ENCODE measurements at places on chromosomes 1 and 21.

DNA sequence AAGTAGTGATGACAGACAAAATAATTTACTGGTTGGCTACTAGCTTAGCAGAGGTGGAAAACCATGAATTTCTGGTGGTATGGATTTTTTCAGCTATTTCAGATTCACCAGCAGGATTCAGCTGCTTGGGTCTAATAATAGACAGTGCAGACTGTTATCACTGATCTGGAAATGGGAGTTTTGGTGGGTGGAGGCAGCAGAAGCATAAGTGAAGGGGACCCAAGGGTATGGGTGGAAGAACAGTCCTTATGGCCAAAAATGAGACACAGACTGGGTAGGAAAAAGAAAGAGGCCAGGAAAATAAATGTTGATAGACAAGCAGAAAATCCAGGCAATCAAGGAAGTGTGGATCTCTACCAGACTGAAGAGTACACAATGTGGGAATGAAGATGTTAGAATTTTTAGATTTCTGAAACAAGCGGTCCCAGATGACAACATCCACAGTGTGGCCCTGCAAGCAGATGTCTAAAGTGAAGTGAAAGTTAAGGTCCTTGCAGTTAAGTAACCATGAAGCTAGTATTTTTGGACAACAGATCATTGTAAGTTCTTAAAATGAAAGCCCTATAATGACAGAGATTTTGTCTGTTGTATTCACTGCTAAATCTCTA is 24.7 kb downstream of the LYST start:
- DNase-seq: no peak

- no peak for DNase-seq
Observed at GRCh38 chr1:12384836-12385456, 155.1 kb downstream of the VPS13D start.

- peak; percentile 24 for DNase-seq
Observed at GRCh38 chr21:32414579-32415358, 2.3 kb downstream of the EVA1C start.

DNA sequence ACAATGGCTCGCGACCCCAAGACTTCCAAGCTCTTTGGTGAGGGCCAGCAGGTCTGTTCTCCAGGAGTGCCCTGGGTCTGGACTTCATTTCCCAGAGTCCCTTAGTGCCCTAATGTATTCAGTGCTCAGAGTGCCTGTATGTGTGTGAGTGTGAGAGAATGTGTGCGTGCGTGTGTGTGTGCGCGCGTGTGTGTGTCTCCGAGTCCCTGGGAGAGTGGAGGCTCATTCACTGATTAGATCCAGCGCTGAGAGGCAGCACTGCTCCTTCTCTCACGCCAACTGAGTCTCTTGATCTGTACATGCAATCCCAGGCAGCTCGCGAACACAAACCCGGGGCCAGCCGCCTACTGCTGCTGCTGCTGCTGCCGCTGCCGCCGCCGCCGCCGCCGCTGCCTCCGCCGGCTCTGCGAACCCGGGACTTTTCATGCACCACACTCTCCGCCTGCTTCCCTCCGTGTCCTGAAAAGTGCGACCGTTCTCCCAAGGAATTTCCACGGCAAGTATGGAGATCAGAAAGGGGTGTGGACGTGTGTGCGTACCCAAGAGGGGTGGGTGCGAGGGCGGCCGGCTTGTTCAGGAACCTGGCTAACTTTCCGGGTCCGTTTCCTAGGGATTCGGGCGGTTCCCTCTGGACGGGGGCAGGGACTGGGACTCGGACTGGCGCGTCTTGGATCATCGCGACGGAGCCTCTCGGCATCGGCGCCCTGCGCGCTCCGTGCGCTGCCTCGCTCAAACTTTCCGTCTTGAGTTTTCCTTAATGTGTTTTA is at the start of gene RNF220:
Gene RNF220, plus strand, starts transcription at position 225 of the 767 bp plus-strand sequence.
- peak; percentile 22 for DNase-seq

DNA sequence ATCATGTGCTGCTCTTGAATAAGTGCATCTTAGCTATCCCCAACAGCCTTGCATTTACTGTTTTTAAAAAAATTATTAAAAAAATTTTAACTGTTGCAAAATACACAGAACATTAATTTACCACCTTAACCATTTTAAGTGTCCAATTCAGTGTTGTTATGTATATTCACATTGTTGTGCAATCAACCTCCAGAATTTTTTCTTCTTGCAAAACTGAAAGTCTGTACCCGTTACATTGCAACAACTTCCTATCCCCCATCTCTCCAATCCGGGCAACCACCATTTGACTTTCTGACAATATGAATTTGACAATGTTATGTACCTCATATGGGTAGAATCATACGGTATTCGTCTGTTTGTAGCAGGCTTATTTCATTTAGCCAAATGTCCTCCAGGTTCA is 83.1 kb downstream of the FMN2 start:
- DNase-seq: no peak

- DNase-seq: no peak
Observed at GRCh38 chr1:178539291-178539690, 26.4 kb downstream of the TEX35 start.

DNA sequence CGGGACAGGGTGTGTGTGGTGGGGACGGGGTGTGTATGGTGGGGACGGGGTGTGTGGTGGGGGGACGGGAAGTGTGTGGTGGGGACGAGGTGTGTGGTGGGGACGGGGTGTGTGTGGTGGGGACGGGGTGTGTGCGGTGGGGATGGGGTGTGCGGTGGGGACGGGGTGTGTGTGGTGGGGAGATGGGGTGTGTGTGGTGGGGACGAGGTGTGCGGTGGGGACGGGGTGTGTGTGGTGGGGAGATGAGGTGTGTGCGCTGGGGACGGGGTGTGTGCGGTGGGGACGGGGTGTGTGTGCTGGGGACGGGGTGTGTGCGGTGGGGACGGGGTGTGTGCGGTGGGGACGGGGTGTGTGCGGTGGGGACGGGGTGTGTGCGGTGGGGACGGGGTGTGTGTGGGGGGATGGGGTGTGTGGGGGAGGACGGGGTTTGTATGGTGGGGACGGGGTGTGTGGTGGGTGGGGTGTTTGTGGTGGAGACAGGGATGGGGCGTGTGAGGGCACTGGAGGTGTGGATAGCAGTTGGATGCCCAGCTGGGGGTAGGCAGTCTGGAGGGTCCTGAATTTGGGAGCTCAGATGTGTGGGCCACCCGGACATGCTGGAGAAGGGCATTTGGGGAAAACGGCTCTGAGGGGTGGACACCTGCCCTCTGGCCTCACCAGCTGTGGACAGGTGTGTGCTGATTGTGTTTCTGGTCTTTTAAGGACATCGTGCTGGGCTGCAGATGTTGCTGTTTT is 16.9 kb downstream of the IBA57 start:
- no peak for DNase-seq

- no peak for DNase-seq
Observed at GRCh38 chr1:201317551-201317950, 34.2 kb downstream of the PKP1 start.

GRCh38 chr1:79193211-79194079 is 186.9 kb upstream of the ADGRL4 start:
- peak; percentile 21 for DNase-seq

- no peak for DNase-seq
Observed at GRCh38 chr1:41823471-41823870, 95.3 kb downstream of the HIVEP3 start.

GRCh38 chr1:242086093-242086492 is 87.2 kb upstream of the MAP1LC3C start:
- no peak for DNase-seq

GRCh38 chr1:229364207-229365065 is 21.6 kb upstream of the CCSAP start:
- DNase-seq: no peak

GRCh38 chr1:31583995-31584868 is 7.9 kb downstream of the TINAGL1 start:
- no peak for DNase-seq

DNA sequence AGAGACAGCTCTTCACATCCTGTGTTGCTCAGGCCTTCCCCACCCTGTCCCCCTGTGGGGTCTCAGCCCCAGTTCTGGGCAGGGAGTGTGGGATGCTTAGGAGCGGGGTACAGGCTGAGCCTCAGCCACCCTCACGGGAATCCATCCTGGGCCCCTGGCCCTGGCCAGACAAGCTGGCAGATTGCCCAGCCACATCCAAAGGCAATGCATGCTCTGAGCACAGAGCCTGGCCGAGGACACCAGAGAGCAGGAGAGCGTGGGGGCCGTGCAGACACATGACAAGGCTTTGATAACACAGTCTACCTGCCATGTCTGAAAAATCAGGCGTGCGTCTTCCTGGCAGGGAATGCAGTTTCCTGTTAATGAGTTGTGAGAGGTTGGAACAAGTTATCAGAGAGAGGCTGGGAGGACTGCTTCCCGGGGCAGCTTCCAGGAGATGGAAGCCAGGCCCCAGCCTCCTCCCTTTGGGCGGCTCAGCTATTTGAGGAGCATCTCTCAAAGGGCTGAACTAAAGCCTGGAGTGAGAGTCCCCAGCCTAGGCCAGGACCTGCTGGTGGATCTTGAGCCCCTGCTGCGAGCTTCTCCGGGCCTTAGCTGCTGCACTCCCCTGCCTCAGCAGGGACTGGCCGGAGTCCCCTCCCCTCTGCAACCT is 72.2 kb upstream of the SELENON start:
- no peak for DNase-seq

DNA sequence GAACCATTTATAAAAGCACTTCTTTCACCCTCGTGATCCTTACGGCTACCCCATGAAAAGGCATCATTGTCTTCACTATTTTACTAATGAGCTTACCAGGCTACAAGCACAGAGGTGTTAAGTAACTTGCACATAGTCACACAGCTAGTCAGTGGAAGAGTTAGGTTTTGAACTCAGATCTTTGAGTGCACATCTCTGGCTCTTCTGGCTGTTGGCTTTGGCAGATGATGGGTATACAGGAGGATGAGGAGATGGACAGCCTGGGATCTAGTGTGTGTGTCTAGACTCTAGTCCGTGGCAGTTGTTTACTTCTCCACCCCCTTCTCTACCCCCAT is 11.6 kb downstream of the VANGL2 start:
- no peak for DNase-seq

DNA sequence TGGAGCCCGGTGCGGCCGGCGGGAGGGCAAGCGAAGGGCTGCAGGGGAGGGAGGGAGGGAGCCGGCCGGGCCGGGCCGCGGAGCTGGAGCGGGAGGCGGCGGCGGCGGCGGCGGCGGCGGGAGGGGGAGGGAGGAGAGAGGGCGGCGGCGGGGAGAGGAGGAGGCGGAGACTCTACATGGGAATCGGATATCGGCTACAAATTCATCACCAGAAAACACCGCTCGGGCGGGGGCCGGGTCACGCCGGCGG is at the start of gene AKT3:
Gene AKT3, minus strand, starts transcription at position 42 of the 250 bp plus-strand sequence. CDS start 7,073 bp downstream, outside the sequence.
- DNase-seq: peak; percentile 67

- DNase-seq: peak; percentile 8
Observed at GRCh38 chr1:106749906-106750305, 306.6 kb upstream of the PRMT6 start.

GRCh38 chr1:233714631-233715217 is 100.8 kb downstream of the KCNK1 start:
- DNase-seq: no peak

DNA sequence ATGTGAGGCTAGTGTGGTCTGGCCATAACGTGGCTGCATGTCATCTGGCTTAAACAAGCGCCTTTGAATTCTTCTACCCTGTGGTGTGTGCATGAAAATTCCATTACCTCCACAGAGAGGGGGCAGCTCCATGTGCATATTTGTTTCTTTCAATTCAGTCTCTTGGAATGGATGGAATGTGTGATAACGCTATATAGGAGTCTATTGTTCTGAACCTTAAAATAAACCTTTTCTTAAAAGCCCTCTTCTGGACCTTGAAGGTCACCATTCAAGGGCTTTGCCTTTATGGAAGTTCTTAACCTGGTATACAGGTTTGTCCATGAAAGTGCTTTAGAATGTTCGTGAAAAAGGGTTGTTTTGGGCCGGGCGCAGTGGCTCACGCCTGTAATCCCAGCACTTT is 118.2 kb upstream of the ADGRL2 start:
- no peak for DNase-seq

DNA sequence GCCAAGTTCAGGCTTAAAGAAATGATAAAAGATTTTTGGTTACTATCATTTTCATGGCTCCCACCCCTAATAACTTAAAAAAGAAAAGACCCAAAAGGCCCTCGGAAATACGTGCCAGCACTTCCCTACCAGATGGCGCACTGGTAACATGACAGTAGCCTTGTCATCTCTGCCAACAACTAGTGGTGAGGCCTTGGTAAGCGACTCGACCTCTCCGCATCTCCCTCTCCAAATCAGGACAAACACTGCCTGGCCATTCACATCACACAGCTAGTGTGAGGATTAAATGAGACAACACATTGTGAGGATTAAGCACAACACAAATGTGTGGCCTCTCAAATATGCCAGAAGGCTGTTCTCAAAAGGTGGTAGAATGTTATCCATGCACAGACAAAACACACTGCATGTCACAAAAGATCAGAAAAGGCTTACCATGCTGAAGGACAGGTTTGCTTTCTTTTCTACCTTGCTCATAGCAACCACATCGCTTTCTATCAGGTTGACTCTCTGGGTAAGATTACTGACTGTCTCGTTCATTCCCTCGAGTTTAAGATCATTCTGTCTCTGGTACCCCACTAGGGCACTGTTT is 16.4 kb downstream of the TEX38 start:
- no peak for DNase-seq

DNA sequence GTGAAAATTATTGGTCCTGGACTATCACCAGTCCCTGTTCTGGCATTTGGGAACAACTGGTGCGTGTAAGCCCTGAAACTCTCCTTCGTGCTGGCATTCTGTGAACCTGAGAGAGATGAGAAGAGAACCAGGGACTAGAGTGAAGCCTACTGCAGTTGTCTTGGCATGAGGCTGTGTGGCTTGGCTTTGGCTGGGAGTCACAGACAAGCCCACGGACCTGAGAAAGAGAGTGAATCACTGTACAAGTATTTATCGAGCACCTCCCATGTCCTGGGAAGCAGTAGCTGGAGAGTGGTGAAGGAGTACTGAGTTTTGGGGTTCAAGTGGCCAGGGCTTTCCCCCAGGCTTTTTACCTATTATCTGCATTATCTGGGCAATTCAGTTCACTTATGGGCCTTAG is 63.3 kb downstream of the FGGY start:
- DNase-seq: peak; percentile 76

GRCh38 chr1:26994787-26995517 is 1.5 kb downstream of the TRNP1 start:
- DNase-seq: no peak

DNA sequence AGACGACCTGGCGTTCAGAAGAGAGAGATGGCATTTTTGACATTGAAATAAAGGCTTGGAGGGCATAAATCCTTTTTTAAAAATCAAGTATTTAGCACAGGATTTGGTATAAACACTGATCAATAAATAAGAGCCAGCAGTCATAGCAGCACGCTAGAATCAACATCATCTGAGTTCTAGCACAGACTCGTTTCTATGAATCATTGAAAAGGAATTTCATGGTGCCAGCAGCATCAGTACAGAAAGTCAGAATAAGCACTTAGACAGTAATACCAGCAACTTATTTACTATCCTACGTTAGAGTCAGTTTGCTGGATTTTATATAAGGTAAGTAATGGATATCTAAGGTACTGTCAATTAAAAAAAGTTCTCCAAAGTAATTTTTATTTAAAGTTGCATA is 119.3 kb downstream of the HLCS start:
- DNase-seq: peak; percentile 88
